T-helper 17 cell (primary cell): ENCODE measurements at places on chromosomes 1 and 21.
A peak's percentile ranks its signal among the peaks of the same experiment; 100 is the strongest.

- no peak for DNase-seq
Measured at GRCh38 chr1:10431070-10431730, 967 bp downstream of the CENPS start.

DNA sequence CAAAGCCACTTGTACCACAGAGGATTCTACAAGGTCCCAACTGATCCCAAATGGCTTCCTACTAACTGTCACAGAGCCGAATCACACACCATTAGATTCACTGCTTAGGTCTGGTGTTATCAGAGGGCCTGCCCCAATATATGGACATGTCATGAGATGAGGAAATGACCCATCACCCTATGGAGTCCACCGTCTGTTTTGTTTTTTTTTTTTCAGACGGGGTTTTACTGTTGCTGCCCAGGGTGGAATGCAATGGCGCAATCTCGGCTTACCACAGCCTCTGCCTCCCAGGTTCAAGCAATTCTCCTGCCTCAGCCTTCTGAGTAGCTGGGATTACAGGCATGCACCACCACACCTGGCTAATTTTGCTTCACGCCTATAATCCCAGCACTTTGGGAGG lies 83.8 kb upstream of the ETS2 start:
- no peak for DNase-seq

- DNase-seq, result no peak
Measured at GRCh38 chr1:23341931-23342692, 2.0 kb downstream of the HNRNPR start.

GRCh38 chr1:64490213-64490818 lies 20.4 kb downstream of the CACHD1 start:
- no peak for DNase-seq

GRCh38 chr21:43322805-43323204 lies 104.1 kb downstream of the SIK1 start:
- DNase-seq, result no peak

DNA sequence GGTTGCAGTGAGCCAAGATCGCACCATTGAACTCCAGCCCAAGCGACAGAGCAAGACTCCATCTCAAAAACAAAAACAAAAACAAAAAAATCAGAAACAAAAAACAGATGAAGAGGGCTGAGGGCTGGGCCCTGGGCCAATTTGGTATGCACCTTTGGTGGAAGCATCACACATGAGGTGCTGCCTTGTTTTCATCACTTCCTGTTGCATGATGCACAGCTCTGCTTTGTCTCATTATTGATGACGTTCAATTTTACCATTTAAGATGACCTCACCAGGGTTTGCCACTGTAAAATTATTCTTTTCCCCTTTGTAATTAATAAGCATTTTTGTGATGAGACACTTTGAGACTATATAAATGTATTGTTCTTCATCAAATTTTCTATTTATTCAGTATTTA lies 9.8 kb upstream of the IFNAR2 start:
- DNase-seq, result no peak

DNA sequence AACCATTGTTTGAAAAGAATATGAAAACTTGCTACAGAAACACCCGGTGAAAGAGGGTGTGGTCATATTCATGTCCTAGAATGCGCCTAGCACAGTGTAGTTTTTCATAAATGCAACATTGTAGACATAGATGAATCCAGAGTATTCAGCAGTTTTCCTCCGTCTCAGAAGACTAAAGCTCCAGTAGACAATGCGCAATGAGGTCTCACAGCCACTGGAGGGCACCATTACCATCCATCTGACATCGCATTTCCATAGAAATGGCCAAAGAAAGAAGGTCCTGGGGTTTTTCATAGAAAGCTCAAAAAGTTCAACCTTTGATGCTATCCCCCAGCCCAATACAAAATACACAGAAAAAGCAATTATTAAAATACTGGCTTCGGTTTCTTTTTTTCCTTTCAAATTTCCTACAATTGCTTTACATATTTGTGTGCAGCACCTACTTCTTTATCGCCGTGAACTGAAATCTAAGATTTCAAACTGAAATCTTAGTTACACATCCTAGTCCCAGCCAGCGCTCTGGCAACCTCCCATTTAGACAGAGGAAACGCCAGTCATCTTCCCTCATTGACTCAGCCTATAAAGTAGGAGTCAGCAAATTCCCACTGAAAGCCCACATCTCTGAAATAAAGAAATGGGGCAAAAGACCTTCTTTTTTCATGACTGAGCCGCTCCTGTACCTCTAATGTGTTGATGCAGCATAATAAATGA lies 3.9 kb upstream of the CD58 start:
- peak; percentile 40 for DNase-seq

- DNase-seq, result no peak
Measured at GRCh38 chr1:205961405-205961804, 18.1 kb upstream of the SLC26A9 start.

DNA sequence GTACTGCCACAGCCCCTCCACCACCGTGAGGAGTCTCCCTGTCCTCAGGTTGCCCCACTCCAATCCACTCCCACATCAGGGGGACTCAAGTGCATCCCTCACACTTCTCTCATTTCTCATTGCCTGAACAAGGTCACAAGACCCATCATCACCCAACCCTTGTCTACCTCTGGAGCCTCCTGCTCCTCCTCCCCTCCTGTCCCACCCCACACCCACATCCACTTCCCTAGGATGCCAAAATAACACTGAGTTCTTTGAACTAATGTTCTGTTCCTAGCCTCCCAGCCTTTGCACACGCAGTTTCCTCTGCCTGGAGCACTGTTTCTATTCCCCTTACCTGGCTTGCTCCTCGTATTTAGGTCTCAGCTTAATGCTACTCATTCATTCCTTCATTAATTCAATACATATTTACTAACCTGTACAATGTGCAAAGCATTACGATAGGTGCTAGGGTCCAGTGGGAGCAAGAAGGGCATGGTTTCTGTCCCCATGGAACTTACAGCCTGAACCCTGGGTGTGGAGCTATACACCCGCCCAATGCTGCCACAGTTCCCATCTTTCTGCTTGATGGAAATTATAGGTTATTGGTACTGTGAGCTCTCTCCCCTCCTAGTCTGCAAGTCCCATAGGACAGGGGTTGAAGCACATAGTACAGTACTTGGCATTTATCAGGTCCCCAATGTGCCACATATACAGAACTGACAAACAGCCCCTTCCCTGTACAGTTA lies 96.1 kb upstream of the GRIK3 start:
- no peak for DNase-seq

- peak; percentile 76 for DNase-seq
Measured at GRCh38 chr21:15064576-15065391, at the start of gene NRIP1. Gene NRIP1, minus strand, starts transcription at chr21:15065000. Its CDS starts 96,808 bp downstream, at chr21:14968192.

DNA sequence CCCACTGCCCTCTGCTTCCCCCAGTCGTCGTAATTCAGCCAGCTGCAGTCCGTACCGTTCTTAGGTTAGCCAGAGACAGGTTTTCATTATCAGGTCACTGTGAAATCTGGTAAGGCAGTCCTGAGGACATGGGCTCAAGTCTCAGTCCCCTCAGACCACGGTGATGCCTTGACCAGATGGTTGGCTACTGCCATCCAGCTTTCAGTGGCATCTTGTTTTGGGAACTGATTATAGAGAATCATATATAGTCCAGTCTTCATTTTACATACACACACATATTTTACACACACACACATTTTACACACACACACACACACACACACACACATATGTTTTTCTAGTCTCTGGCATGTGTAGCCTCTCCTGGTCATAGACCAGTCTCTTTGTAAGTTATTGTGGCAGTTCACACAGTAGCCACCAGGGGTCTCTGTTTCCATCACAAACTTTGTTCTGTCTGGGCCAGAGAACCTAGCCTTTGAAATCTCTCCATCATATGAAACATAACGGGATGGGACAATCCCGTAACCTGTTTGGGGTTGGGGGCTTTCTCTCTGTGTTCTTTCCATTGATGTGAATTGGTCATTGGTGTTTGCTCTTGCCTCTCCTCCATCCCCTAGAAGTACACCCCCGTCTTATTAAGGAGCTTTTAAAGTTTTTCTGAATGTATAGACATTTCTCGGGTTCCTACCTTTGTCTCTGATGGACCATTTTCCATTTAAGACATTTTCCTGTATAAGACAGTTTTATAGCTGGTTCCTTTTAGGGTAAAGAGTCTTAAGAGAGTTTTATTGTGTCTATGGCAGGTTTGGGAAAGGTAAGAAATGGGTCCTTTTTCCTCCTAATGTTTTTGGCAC lies 8.4 kb upstream of the IKBKE start:
- peak; percentile 42 for DNase-seq

DNA sequence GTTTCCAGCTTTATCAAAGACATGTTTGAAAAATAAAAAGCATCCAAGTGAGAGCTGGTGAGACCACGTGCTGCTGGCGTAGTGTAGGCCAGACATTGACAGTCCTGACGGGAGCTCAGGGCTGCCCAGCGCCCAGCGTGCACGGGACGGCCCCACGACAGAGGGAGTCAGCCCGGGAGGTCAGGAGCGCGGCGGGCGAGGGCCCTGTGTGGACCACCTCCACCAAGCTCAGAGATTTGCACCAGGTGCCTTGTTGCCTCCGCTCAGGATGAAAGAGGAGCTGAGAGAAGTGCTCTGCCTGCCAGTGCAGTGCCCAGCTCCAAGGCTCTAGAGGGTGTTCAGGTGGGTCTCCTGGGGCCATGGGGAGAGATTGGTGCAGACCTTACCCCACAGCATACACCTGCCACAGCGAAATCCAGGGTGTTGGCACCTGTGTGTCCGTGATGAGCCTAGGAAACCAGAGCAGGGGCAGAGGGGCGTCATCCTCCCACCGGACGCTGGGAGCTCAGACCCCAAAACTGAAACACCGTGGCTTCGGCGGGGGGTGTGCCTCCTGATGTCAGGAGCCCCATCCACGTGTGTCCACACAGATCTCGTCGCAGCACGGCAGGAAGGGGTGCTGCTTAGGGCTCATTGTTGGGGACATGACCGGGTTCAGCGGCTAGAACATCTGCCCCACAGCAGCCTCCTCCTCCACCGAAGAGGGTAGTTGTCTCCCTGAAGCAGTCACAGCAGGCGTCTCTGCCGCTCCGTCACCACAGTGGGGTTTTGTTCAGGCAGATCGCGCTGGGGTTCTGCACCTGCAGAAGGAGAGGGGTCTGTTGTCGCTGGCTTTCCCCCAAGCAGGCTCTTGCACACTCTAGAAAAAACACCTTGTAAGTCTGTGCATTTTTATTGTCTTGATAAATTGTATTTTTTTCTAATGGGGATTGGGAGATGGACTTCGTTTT lies 64.2 kb downstream of the POFUT2 start:
- no peak for DNase-seq

- DNase-seq, result no peak
Measured at GRCh38 chr1:168252204-168252733, 26.5 kb downstream of the SFT2D2 start.

DNA sequence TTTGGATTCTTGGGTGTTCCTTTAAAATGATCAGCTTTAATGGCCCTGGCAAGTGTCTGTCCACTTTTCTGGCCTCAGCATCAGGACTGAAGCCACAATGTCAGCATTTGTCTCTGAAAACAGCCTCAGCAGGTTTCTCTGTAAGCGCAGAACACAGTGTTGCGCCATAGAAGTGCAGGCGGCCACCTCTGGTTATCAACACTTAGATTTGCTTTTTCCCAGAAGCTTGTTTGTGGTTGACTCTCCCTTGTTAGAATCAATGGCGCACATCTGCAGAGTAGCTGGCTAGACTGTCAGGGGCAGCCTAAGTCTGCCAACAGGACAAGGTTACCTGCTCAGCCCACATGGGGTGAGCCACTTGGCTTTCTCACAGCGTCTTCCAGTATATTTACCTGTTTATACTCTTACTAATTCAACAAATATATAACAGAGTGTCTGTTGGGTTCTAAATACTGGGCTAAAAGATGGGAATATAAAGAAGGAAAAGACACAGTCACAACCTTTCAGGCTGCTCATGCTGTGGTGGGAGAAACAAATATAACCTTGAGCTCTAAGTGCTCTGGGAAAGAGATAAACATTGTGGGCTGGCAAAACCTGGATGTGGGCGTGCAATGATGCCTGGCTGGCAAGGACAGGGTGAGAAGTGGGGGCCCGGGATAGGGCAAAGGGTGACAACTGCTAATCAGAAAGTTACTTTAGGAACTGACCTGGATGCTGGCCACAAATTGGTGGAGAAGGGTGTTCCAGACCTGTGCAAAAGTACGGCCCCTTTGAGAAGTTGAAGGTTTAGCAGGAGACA lies 149.3 kb upstream of the KIAA0040 start:
- no peak for DNase-seq

DNA sequence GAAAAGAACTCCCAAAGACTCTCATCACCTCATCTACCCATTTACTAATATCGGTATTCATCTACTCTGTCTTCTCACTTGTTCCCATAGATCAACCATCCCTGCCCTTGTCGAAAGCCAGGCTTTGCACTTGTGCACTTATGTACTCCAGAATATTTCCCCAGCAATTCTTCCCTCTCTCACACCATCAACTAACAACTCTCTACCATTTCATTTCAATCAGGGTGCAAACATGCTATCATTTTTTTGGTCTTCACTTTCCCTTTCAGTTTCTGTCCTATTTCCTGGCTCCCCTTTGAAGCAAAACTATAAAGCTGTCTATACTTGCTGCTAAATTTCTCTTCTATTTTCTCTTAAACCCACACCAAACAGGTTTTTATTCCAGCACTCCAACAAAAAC lies 6.7 kb downstream of the C1orf105 start:
- DNase-seq, result no peak

DNA sequence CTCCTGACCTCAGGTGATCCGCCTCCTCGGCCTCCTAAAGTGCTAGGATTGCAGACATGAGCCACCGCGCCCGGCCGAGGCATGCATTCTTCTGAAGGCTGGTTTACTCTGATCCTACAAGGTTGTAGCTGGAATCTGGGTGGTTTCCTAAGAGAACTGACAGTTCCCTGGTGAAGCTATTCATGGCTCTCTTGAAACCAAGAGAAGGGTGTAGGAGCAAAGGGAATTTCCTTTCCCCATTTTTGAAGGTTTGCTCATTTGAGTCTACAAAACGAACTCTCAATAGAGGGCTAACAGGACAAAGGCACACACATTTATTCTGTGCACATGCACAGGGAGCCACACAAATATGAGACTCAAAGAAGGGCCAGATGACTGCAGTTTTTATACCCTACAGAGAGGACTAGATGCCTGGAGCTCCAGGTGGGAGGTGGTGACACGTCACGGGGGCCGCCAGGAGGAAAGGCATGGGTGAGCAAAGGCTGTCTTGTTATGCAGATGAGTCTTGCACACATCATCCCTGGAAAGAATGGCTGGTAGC lies 49.5 kb upstream of the ERRFI1 start:
- DNase-seq, result no peak
